Activated CD4-positive, alpha-beta T cell treated with anti-CD3 and anti-CD28 coated beads, Interleukin-2, amount 50 U/mL, for 48 hours (primary cell): ENCODE measurements at places on chromosomes 4 and X.

GRCh38 chr4:107845681-107846080 lies 20.9 kb downstream of the SGMS2 start:
- DNase-seq = no peak

- no peak for DNase-seq
Measured at GRCh38 chr4:171650543-171650942, 162.7 kb upstream of the GALNTL6 start.

GRCh38 chrX:24175276-24175675 lies 25.7 kb downstream of the ZFX start:
- DNase-seq = no peak

- no peak for DNase-seq
Measured at GRCh38 chrX:118583781-118584180, 88.2 kb downstream of the DOCK11 start.

DNA sequence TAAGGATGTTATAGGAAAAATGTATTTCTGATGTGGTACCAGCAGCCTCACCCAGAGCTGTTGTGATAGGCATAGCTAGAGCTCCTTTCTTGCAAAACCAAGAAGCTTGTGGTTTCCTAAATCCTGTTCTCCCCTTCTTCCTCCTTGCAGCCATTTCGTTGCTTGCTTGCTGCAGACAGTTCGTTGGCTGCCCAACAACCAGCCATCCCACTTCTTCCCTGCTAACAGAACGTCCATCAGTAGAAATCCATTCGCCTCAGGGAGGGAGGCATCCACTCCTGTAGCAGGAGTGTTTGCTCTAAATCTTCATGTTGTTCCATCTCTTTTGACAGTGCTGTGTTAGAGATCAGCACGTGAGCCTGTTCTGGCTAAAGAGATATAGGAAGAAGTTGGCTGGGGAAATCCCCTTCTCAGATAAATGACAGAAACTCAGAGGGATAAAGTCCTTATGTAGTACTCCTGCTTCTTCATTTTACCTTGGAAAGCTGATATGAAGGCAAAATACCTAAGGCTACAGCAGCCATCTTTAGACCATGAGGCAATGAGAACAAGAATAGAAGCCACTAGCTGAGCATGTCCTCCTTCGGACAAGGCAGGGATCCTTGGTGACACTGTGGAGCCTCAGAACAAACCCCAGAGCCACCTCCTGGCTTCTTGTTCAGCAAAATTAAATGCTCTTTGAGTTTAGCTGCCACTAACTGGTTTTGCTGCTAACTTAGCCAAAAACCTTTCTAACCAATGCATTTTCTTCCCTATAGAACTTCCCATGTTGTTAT lies 68.4 kb upstream of the RELL1 start:
- no peak for DNase-seq

DNA sequence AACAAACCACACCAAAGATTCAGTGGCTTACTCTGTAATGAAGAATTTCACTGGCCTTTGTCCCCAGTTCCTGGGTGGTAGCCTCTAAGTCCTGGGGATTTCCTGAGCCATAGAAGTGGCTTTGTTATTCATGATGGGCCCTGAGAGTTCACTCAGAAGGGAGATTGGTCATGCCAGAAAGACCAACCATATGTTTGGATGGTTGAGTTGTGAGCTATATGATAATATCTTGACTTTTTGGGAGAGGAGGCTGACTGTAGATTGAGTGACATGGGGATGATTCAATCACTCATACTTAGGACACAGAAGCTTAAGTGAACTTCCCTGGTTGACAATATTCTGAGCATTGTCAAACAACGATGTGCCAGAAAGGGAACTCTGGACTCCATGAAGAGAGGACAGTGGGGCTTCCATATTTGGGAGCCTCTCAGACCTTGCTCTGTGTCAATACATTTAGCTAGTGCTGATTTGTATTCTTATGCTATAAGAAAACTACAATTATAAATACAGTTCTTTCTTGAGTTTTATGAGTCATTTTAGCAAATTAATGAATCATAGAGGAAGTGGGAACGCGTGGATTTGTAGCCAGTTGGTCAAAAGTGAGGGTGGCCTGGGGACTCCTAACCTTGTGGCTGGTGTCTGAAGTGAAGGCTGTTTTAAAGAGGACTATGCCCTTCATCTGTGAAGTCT lies 392.0 kb downstream of the GBA3 start:
- DNase-seq = no peak

GRCh38 chr4:87112063-87112462 lies 108.4 kb downstream of the KLHL8 start:
- no peak for DNase-seq

DNA sequence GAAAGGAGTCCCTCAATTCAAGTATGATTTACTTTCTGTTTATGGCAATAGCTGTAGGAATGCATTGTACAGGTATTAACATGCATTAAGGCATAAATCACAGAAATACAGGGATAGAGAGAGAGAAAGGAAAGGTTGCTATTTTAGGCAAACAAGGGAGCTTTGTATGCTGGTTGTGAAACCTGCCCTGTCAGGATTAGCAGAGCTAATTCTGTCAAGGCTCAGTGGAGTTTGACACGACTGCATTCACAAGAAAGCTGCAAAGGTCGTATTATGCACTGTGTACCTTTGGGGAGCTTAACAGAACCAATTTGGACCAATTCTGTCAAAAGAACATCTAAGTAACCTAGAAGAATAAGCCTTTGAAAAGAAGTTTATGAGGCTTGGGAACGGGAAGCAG lies 239.3 kb downstream of the GRIA2 start:
- DNase-seq = no peak

- no peak for DNase-seq
Measured at GRCh38 chrX:112769034-112769433, 71.6 kb downstream of the AMOT start.

GRCh38 chrX:13053171-13053570 lies 8.8 kb upstream of the FAM9C start:
- no peak for DNase-seq

DNA sequence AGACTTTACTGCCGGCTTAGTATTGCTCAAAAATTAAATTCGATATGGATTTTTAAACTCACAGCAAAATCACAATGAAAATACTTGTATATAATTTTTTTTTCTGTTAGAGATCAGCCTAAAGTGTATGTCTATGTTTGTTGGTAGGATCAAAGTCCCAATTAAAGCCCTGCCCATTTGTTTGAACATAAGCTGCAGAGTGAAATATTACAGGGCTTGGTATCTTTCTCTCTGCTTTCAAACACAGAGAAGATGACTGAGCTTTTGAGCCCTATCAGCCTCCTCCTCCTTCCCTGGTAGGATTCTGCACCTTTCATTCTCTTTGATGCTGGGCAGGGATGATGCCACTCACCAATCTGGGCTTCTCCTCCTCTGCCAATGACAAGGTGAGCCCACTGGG lies 345.4 kb downstream of the PPP1R2C start:
- no peak for DNase-seq

DNA sequence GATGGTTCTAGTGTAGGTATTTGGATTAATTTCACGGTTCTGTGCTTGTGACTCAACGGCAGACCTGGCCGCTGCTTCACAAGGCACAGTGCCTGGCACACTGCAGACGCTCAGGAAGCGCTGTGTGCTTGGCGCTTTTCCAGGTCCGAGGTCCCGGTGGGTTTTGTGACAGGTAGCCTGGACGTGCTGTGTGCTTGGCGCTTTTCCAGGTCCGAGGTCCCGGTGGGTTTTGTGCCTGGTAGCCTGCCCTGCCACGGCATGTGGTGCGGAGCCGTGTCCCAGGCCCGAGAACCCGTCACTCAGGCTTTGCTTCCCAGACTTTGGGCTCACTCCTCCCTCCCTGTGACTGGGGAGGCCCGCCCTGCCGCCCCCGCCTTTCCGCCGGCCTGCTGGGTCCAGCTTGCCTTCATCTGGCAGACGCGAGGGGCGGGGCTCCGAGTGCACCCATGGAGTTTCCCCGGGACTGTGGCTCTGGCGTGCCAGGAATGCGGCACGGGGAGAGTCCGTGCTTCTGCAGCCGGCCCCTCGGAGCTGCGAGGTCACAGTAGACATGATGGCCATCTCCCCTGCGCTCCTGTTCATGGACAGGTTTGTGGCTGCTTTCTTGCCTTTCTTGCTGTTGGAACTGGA lies 44.2 kb downstream of the TBC1D14 start:
- no peak for DNase-seq

DNA sequence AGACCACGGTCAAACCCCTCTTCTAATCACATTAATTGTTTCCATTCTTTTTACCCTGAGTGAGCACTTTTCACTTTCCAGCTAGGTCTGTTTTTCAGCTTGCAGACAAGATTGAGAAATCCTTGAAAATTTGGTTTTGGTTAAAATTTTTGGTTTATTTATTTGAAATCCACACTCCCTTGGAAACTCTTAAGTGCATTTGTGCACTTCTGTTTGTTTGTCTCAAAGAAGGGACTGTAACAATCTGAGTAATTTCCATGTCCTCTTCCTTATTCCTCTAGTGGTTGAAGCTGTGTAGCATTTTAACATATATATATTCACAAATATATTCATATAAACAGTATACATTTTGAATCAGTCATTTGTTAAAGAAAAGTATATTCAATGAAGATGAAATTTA lies 333.3 kb downstream of the ANK2 start:
- no peak for DNase-seq

DNA sequence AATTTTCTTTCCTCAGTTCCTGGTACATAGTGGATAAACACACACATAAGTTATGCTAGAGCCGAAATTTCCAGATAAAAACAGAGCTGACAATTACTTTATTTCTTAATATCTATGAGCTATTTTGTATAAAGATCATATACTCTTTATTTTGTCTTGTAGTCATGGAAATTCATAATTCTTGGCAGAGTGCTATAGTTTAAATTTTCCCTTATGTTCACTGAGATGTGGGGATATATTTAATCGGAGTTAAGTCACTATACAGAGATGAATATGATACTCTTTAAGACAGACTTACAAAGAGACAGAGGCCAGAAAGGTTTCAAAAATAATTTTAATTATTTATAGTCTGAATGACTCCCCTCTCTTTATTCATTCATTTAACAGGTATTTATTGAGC lies 89.7 kb downstream of the PPEF1 start:
- no peak for DNase-seq
